Globus pallidus (tissue), 1 donor: ENCODE measurements at places on chromosomes 12 and 14.

- no peak for DNase-seq
These were observed 16.4 kb upstream of the NCOR2 start for GRCh38 chr12:124583854-124584253.

DNA sequence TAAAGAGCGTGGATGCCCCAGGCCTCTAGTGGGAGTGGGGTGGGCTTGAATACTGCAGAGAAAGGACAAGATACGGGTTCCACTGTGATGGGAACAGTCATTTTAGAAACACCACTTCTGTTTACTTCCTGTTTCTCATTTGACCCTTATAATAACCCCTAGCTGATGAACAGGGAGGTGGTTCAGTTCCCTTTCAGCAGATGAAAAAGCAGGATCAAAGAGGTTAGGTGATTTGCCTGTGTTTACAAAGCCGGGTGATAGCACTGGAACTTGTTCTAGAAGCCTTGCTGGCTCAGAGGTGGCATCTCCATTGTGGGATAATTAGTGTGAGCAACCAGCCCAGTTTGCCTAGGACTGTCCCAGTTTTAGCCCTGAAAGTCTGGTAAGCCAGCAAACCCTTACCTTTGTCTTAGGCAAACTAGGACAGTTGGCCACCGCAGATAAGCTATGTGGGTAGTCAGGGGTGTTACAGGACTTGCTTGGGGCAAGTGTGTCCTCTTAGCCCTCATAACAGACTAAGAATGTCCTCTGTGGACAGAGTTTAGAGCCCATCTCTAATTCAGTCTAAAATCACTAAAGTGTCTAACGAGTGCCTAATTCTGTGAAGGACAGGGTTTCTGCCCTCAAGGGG, 7.5 kb upstream of the LRP1-AS start:
- DNase-seq = no peak

DNA sequence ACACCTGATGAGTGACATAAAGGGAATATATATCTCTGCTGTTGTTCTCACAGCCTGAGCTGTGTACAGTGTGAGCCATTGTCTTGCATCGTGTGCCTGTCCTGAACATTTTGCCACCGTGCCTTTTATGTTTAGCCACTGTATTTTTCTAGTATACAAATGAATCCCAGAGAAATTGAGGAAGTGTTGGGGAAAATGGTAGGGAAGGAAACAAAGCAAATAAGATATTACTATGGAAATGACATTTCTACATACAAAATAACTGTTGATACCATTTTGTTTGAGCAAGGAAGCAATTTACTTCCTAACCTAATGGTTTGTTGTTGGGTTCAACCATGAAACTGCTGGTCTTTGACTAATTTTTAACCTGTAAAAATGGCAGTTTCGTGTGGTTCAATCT, 5.5 kb downstream of the PSMA6 start:
- DNase-seq = no peak

DNA sequence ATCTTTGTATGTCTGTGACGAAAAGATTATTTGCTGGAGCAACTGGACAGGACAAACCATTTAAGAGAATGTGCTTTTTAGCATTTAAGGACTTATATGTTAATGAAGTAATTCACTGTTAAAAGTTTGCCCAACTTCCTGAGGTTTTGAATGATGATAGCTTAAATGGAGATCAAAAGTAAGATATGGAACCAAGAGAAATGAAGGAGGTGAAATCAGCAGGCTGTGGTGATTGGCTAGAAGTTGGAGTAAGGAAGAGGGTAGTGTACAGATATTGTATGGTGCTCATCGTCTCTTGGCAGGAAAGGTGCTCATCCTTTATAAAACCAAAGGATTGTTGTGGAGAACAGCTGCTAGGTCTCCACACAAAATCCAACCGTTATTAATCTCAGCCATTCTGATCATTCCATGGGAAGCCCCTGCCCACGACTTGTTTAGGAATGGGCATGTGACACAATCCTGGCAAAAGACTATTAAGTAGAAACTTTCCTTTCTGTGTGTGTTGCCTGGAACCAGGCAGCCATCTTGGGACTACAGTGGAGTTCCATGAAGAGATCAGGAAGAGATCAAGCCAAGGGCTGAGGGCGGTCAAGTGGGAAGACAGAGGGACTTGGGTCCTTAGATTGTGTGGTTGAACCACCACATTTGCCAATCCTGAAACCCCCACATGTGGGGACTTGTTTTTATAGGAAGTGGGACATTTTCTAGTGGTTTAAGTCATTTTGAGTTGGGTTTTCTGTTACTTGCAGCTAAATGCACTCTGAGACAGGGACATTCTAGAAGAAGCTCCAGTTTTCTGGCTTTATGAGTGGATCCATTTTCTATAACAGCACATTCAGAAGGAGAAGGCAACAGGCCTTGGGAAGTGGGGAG, 56.8 kb upstream of the CHST11 start:
- no peak for DNase-seq

DNA sequence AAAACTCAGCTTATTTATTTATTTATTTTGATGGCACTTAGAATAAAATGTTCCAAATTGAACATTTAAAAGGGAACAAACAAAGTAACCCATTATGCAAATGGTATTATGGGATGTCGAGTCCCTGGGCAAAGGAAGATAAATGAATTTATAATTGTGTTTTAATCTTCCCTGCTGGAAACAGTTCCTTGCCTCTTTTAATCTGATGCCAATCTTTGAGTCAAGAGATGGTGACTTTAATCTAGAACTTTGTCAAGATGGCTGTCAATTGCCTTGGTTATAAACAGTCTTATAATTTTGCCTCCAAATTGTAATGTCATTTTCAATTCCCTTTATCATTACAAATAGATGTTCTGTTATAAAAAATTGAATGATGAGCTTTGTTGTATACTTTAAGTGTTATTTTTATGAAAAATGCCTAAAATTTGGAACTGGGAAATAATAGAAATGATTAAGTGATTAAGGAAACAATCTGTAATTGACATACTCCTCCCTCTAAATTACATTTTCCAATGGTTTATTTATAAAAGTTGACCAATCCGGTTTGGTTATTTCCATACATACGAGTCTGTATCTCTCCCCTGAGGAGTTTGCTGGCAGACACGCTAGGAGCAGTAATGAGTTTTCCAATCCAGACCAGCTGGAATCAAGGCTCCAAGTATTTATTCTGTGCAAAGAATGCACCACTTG, 134.9 kb upstream of the FRMD6 start:
- DNase-seq = no peak

DNA sequence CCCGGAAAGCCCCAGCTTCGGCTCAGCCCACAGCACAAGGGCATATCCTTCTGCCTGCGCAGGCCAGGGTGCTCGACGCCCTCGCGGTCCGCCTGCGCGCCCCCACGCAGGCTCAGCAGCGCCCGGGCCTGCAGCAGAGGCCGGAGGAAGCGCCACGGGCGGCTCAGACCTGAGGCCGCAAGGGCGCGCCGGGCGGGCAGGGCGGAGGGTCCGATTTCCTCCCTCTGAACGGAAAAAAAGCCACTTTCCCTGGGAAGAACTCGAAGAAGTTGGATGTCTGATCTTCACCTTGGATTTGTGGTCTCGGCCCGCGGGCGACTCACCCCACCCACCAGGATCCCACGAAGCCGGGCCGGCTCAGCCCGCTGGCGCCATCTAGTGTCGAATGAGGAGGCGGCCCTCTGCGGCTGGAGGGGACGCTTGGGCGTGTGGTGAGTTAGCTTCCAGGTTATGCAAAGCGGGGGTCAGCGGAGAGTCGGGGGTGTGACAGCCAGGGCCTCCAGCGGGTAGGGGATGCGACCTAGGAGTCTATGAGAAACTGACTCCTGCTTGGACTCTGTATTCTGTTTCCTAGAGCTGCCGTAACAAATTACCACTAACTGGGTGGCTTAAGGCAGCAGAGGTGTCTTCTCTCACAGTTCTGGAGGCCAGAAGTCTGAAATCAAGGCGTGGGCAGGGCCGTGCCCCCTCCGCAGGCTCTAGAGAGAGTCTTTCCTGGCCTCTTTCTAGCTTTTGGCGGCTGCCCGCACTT, 40.0 kb upstream of the SRSF5 start:
- peak; percentile 71 for DNase-seq

- DNase-seq = no peak
These were observed 56.1 kb downstream of the RERG start for GRCh38 chr12:15165012-15165659.
